ENCODE measurements at places on chromosomes 3 and 15. TPM values are rescaled to one million over a fixed set of nuclear protein-coding genes. Genes with fewer than 3 reads are reported as not detected.

GRCh38 chr3:117017135-117017894, 307.7 kb downstream of the TUSC7 start:
- no peak for DNase-seq

DNA sequence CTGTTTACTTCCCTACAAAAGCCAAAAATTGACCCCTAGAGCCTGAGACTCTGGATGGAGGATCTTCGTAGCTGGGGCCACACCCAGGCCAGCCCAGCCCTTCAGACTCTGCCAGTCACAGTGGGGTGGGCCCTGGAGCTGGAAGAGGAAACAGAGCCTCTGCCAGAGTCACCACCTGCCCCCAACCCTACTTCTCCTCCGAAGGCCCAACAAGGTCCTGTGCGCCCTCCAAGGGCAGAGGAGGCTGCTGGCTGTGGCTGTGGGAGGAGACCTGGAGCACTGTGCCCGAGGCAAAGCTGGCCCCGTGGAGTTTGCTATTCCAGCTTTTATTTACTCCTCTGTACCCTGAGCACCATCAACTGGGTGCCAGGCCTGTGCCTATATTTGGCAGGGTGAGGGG, 19.0 kb downstream of the CISH start:
- no peak for DNase-seq

- no peak for DNase-seq
Measured at GRCh38 chr15:29008846-29009245, 123.1 kb downstream of the APBA2 start.

DNA sequence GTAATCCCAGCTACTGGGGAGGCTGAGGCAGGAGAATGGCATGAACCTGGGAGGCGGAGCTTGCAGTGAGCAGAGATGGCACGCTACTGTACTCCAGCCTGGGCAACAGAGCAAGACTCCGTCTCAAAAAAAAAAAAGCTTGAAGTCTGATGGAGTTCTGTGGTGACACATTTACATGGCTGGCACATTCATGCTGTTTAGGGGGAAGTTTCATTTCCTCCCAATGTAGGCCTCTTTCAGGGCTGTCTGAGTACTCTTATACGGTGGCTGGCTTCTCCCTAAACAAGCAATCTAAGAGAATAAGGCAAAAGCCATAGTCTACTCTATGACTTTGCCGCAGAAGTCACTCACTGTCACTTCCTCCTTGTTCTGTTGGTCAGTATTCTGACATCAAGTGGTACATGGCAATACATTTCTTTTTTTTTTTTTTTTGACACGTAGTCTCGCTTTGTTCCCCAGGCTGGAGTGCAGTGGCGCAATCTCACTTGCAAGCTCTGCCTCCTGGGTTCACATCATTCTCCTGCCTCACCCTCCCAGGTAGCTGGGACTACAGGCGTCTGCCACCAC, 41.2 kb downstream of the OIP5 start:
- no peak for DNase-seq

DNA sequence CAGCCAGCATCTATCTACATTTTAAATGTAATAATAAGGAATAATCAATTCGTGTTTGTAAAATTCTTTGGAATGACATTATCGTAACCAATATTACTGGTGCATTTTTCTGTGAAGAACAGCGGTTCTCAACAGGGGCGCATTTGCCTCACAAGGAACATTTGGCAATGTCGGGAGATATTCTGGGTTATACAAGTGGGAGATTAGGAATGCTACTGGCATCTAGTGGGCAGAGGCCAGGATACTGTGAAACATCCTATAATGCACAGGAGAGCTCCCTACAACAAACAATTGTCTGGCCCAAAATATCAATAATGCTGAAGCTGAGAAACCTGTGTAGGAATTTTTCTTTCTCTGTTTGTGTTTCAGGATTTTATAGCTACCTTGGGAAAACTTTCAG, 25.0 kb downstream of the ACP3 start:
- DNase-seq, result no peak

DNA sequence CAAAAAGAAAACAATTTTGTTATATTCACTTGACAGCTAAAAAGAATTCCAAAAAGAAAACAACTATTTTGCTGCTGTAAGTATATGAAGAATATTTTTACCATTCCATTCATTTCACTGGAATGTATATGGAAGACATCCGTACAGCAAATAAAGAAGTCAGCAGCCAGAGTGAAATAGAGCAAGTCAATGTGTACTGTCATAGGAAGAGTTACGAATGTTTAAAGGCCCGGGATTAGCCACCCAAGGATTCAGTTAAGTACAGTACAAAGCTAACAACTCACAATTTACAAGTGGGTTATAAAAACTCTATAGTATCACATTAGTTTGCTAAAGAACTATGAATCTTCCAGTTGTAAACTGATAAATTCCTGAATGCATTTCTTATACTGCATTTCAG, 14.4 kb upstream of the XXYLT1 start:
- no peak for DNase-seq

GRCh38 chr15:42153874-42154211, 2.6 kb downstream of the PLA2G4F start:
- no peak for DNase-seq

DNA sequence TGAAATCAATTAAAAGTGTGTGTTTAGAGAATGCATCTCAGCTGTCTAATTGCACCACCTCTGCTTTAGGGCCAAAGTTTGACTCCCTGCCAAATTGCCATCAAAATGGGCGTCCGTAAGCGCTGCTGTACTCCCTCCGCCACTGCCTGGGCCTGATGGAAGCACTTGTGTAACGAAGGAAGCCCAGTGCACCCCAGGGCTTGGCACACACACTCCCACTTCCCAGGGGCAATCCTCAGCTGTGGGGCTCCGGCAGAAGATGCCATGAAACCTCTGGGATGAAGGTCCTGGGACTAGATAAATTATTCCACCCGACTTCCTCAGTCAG, 137.8 kb downstream of the RORA start:
- DNase-seq, result no peak

- DNase-seq, result peak; percentile 94
Measured at GRCh38 chr15:58331913-58332675, 99.7 kb upstream of the LIPC start.

GRCh38 chr3:122358703-122359032, 24.4 kb downstream of the MIX23 start:
- DNase-seq, result no peak

DNA sequence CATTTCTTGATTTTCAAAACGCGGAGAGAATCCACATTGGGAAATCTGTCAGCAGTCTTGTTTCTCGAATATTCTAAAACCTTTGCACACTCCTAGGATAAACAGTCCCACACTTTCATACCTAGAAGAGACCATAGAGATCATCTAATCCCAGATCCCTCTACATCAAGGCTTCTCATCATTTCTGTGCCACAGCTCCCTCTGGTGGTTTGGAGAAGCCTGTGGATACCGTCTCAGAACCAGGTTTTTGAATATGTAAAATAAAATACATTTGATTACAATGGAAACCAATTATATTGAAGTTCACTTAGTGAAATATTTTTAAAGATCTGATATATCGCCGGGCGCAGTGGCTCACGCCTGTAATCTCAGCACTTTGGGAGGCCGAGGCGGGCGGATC, 211.9 kb upstream of the GOLGA6L4 start:
- no peak for DNase-seq

DNA sequence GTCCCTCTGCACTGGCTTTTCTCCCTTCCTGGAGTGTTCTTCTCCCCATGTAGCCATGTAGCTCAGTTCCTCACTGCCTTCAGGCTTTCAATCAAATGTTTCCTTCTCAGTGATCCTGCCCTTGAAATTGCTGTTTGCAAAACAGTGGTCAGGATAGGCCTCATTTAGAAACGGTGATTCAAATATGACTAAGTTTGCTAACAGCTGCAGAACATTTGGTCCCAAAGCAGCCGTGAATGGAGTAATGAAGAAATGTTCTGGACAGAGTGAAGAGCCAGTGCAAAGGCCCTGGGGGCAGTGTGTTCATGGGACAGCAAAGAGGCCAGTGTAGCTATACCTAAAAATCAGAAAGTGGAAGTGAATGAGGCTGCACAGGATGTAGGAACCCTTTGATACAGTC, 223.4 kb downstream of the FEZF2 start:
- no peak for DNase-seq

GRCh38 chr15:88326924-88327323, 70.4 kb upstream of the NTRK3 start:
- no peak for DNase-seq

DNA sequence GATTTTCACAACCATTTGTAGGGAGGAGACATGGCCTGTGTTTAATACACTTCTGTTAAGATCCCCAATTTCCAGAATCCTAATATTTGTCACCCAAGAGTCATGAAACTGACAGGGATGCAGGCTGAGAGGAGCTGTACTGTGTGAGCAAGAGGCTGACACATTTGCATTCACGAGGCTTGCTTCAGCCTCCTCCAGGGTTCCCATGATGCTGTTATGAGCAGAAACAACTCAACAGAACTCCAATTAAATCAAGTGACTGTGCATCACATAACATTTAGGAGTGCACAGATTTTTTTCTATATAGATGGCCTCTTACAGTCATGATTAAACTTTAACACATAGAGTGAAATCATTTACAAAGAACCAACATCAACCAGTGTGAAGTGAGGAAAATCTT, 292.3 kb upstream of the STT3B start:
- no peak for DNase-seq

DNA sequence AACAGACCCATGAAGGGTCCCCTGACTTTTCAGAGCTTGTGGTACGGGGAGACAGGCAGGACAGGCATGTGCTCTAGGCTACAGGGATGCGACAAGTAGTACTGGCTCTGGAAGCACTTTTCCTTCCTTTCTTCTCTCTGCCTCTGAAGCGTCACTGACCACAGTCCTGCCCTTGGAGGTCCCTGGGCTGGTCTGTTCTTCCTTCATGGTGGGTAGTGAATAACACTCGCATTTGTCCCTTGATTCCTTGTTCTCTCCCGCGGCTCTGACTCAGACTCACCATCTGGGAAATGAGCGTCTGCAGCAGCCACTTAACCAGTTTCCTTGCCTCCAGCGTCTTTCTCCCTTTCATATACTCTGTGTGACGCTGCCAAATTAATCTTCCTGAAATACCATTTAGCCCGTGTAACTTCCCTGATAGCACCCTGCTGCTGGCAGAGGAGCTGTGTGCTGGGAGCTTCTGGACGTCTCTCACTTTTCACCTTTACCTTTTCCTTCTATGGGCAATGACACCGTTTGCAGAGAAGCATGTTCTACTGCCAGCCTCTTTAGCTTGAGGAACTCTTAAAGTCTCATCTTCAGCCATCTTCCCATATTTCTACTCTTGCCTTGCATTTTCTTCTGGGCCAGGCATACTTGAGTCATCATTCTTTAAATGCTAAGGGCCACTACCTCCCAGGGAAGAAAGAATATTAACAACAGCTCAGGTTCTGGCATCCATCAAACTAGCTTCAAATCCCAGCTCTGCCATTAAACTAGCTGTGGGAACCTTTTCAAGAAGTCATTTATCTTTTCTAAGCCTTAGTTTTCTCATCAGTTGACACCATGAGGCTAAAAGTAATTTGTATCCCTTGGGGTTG, 33.6 kb downstream of the TMEM45A start:
- no peak for DNase-seq

- no peak for DNase-seq
Measured at GRCh38 chr3:124260206-124260915, 268.4 kb upstream of the ROPN1 start.

DNA sequence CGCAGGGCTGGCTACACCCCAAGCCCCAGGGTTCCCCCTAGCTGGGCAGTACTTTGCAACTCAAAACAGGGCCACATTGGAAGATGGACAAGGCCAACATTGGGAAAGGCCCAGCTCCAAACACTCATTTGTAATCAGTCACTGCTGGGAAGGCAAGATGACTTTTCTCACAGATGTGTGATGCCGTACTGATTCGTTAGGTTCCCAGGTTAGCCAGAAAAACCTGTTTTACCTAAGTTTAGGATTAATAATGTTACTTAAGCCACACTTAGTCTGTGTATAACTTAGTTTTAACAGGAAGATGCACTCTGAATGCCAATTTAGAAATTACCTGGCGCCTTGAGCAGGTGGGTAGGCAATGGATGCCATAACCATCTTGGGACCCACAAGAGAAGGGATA, 71.0 kb downstream of the ITGB5 start:
- DNase-seq, result no peak

GRCh38 chr15:33581032-33581431, 270.3 kb downstream of the RYR3 start:
- DNase-seq, result no peak

GRCh38 chr15:43229977-43230376, 9.2 kb upstream of the EPB42 start:
- DNase-seq, result no peak

- DNase-seq, result no peak
Measured at GRCh38 chr3:138888560-138888959, 53.8 kb upstream of the PIK3CB start.

- no peak for DNase-seq
Measured at GRCh38 chr15:74997141-74997540, 1.8 kb downstream of the SCAMP5 start.

- DNase-seq, result no peak
Measured at GRCh38 chr15:95446854-95447253, 883.6 kb upstream of the NR2F2 start.

DNA sequence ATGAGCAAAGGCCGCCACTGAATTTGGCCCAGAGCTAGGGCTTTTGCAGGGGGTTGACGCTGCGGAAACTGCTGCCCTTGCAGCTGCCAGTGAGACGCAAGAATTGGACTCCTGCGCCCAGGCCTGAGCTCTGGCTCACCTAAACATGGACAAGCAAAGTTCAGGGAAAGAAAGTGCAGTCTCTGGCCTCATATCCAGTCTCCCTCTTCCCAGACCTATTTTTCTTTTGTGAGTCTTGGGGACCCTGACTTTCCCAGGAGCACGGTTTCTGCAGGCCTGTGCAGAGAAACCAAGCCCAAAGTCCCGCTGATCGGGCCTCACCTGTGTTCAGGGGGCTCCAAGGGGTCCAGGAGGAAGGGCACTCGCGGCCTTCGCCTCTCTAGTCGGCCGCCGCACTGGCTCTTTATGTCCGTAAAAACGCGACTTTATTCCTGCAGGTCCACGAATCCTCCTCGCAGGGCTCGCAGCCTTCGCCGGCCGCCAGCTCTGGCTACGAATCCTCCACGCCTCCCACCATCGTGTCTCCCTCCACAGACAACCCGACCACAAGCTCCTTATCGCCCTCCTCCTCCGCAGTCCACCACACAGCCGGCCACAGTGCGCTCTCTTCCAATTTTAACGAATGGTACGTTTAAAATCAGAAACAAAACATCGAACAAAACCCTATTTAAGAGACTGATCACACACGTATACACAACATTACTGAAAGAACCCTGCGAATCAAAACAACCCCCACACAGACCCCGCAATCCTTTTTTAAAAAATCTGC, 3.9 kb downstream of the ZIC1 start:
- DNase-seq, result no peak

Gene SAMMSON
- total RNA-seq, result not detected

Gene ILDR1
- total RNA-seq, result 5.3 TPM

Gene OR5K2
- not detected for total RNA-seq

Gene P2RY1
- total RNA-seq, result 7.6 TPM

Gene EPM2AIP1
- 16.5 TPM for total RNA-seq

Gene TGM4
- not detected for total RNA-seq

Gene ACVR2B
- 5.2 TPM for total RNA-seq

Gene TTLL3
- total RNA-seq, result 30.5 TPM

Gene CPB1
- not detected for total RNA-seq

Gene NUP210
- 17.7 TPM for total RNA-seq

Gene SKOR1
- 0.34 TPM for total RNA-seq

Measured in left lung (tissue), 14 donors.